ENCODE measurements at places on chromosomes 4 and X.

DNA sequence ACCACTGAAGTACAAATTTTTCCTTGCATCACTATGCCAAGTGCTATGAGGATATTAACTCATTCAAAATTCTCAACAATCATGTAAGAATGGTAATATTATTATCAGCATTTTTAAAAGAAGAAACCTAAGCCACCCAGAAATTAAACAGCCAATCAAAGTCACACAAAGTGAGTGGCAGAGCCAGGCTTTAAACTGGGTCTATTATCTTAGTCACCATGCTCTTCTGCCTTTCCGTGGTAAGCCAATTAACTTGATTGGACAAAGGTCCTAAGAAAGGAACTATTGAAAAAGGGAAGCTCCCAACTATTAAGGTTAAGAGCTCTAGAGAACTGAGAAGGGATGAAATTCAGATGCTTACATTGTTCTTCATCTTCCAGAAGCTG, 111.5 kb downstream of the ASB9 start:
- DNase-seq = no peak

- peak; percentile 69 for DNase-seq
Observed at GRCh38 chr4:168615294-168616065, 118.6 kb downstream of the PALLD start.

- no peak for DNase-seq
Observed at GRCh38 chr4:73259571-73260090, 1.0 kb upstream of the ANKRD17 start.

GRCh38 chrX:44342866-44343265, 606 bp downstream of the EFHC2 start:
- no peak for DNase-seq

GRCh38 chr4:37383579-37384229, 139.2 kb downstream of the NWD2 start:
- peak; percentile 31 for DNase-seq

GRCh38 chr4:15303052-15303641, 124.7 kb upstream of the C1QTNF7 start:
- DNase-seq = peak; percentile 17

DNA sequence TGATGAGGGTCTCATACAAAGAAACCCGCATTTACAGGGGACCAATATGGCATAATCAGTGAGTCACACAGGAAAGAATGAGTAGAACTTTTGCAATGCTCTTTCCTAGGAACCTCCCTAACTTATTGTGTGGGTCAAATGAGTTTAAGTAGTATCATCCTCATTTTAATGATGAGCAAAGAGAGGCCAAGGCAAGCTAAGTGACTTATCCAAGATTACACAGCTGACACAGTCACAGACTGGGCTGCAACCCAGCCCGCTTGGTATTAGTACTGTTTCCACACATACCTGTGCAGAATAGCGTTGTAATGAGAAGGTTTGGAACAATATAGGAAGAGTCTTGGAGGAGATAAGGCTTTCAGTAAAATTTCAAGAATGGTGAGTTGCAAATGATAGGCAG, 91.0 kb upstream of the PPP1R2C start:
- no peak for DNase-seq

GRCh38 chr4:54525602-54526001, 132.2 kb upstream of the KIT start:
- DNase-seq = peak; percentile 95

- no peak for DNase-seq
Observed at GRCh38 chr4:113824396-113824795, 62.9 kb upstream of the CAMK2D start.

- DNase-seq = no peak
Observed at GRCh38 chrX:118383120-118383519, 37.2 kb downstream of the WDR44 start.

DNA sequence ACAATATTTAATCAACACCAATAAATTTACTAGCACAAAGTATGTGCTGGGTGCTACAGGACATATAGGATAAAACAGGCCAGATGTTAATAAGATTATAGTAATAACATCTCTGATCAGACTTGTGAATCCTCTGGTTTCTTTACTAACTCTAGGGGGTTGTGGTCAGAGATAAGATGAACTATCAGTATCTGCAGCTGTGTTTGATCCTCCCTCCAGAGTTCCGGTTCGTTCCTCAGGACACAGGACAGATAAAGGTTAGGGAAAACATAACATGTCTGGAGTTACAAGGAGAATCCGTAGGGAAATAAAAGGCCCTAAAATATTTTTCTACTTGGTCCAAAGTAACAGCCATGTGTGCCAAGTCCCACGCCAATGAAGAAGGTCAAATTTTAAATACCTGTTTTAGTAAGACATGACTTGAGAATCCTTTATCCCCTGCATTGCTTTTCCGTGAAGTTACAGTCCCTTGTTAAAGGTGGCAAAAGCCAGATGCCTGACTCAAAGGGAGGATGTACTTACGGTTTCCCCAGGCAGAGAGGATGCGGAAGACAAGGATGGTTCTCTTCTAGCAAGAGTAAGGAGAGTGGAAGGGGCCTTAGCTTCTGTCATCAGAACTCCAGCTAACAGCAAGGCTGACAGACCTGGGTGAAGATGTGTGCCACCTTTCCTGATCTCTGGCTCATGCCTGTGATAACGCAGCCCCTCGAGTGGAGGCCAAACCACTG, 44.4 kb downstream of the KIAA0232 start:
- DNase-seq = no peak

DNA sequence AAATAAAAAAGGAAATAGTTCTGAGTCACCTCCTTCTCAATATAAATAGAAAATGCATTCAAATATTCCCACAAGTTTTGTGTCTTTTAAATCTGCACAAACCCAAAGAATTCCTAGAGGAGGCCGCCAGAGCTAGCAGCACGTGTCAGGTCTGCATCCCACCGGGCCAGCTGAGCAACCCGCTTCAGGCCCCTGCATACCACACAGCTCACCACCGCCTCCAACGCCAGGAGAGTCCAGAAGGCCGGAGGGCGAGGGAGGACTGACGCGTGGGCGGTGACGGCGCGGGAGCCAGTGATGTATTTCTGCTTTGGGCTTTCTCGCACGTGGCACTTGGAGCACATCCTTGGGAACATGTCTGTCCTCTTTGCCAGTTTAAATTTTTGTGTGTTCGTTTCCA, 61.9 kb upstream of the CLDN34 start:
- no peak for DNase-seq

DNA sequence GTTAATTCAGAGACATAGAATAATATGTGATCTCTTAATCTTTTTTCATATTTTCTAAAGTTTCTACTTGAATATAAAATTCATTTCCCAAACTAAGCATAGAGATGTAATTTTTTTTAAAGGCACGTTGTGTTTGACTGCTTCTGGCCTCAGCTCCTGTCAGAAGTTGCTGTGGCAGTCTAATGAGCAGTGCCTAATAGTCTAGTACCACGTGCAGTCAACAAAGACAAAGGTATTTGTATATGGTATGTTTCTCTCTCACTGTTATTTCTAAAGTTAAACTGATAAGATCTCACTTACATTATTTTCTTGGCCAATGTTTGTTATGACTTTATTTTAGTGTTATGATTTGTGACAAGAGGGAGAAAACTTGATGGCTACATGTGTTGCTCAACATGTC, 48.6 kb upstream of the MCUB start:
- no peak for DNase-seq

DNA sequence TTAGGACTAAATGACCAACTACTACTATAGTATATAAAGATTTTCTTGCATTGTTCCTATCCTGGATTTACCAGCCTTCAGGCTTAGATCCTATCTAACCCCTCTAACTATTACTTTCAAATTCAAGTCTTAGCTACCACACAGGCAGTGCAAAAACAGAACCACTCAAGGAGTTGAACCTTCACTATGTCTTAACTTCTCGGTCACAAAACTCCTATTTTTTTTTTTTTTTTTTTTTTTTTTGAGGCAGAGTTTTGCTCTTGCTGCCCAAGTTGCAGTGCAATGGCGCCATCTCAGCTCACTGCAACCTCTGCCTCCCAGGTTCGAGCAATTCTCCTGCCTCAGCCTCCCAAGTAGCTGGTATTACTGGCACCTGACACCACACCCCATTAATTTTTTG, 6.3 kb upstream of the FAM200B start:
- no peak for DNase-seq

GRCh38 chrX:123267220-123267619, 83.1 kb downstream of the GRIA3 start:
- DNase-seq = no peak

DNA sequence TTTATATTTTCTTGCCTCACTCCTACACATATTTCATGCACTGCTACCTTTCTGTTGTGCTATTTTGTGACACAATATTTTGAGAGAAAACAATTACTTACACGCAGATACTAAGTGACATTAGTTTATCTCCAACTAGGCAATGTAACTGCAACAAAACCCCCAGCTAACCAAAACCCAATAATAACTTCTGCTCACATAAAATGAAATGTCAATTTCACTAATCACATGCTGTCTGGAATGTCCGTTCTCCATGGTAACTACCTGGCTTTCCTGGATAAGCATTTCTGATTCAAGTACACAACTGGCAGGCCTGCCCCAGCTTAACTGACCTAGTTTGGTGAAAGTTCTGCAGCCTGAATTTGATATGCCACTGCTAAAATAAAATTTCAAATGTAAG, 313.5 kb downstream of the TMA16 start:
- DNase-seq = no peak

GRCh38 chr4:106429885-106430284, 61.3 kb upstream of the GIMD1 start:
- DNase-seq = no peak

DNA sequence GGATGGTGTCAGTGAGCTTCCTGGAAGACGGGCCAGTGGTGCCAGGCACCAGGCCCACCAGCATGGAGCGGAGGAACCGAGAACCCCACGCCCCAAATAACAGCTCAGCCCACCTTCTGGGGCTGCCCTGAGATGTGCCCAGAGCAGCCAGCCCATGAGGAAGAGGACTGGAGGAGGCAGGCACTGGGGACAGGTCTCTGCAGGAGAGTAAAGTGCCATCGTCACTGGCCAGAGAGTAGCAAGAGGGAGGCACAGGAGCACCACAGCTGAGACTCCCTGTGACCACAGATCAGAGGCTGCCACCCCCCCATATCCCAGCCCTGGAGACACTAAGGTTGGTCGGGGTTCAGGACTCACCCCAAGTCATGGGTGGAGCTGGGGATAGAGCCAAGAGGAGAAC, 63.0 kb downstream of the PPP2R2C start:
- DNase-seq = no peak

- DNase-seq = no peak
Observed at GRCh38 chr4:780716-781492, 45.0 kb downstream of the CPLX1 start.

- peak; percentile 61 for DNase-seq
Observed at GRCh38 chrX:153909024-153909979, 4.8 kb downstream of the AVPR2 start.

- DNase-seq = no peak
Observed at GRCh38 chr4:139509727-139510410, 46.1 kb downstream of the SETD7 start.

DNA sequence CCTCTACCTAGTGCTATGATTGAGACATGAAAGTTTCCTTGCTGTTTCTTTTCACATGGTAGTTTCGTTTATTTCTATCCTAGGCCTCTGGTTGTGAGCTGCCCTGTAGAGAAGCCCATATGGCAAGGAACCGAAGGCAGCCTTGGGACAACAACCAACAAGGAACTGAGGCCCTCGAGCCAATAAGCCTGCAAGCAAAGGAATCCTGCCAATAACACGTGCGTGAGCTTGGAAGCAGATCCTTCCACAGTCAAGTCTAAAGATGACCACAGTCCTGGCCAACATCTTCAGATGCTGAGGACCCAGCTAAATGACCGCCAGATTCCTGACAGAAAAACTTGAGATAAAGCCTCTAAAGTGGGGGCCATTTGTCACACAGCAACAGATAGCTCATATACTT, 100.4 kb upstream of the FAM9B start:
- DNase-seq = no peak
